Renal pelvis (tissue), 12 donors: ENCODE measurements at places on chromosomes 16 and 17. TPM values are rescaled to one million over a fixed set of nuclear protein-coding genes. Genes with fewer than 3 reads are reported as not detected.

Gene LONP2
- 93.1 TPM for polyA plus RNA-seq

Gene COTL1
- polyA plus RNA-seq, result 123 TPM

Gene TBC1D28
- not detected for polyA plus RNA-seq

DNA sequence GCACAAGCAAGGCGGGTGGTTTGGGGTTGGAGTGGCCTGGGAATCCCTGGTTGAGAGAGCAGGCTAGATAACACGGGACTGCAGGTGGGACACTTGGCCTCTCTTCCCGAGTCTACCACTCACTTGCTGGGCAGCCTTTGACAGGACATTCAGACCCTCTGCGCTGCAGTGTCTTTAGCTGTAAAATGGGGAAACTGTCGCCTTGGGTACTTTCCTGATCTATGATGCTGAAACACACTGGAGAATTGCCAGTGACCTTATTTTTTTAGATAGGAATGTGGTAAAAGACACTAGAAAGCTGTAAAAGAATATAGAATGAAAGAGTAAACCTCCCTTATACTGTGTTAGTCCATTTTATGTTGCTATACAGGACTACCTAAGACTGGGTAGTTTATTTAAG, 30.5 kb downstream of the KSR1 start:
- DNase-seq, result no peak

GRCh38 chr16:84013787-84014569, 28.6 kb downstream of the SLC38A8 start:
- DNase-seq, result peak; percentile 58

DNA sequence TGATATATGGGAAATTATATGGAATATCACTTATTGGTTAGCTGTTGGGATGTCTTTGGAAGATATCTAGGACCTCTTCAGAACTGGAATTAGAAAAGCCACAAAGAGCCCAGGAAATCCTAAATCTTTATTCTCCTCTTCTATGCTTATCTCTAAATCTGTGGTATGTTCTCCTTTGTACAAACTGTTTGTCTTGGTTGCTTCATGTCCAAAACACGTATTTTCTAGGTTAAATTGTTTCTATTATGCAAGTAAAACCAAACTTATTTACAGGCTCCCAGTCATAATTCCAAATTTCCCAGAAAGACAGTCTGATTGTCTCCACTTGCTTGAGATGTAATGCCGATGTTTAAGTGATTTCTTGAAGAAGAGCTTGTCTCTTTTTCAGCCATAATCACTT, 650.9 kb downstream of the CDH11 start:
- no peak for DNase-seq
